ENCODE measurements at places on chromosomes 2 and 18.

- no peak for DNase-seq
Measured at GRCh38 chr2:237625777-237626176, 1.6 kb upstream of the LRRFIP1 start.

DNA sequence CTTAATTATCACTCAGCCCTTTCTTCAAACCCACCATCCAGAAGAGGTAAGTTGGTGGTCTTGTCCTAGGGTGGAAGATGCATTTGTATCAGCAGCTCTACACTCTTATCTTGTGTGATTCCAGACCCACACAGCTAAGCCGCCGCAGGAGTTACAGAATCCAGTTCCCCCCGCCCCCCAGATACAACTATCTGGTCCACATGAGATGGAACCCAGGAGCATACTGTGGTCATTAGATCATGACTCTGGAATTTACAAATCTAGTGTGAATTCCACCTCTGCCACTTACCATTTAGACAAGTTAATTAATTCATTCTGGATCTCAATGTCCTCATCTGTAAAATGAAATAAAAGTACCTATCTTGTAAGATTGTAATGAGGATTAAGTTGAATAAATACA is 486.4 kb downstream of the BCL11A start:
- DNase-seq: no peak

- no peak for DNase-seq
Measured at GRCh38 chr18:63963615-63964256, 6.1 kb upstream of the SERPINB8 start.

DNA sequence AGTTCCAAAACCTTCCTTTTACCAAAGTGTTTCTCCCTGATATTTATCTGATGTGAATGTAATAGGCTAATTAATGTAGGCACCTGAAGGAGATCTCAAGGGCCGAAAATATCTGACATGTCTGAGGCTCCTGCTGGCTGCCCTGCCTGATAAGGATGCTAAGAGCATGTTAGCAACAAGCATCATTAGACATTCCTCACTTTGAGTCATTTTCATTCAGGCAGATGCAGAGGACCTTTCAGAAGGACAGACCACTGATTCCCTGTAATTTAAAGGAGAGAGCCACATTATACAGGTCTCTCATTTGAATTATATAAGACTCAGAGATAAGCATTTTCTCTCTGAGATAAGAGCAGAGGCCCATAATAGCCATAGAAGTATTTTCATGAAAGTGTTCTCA is 222.4 kb upstream of the NCKAP5 start:
- DNase-seq: no peak

GRCh38 chr2:20661421-20662307 is 5.3 kb upstream of the GDF7 start:
- DNase-seq: peak; percentile 71

DNA sequence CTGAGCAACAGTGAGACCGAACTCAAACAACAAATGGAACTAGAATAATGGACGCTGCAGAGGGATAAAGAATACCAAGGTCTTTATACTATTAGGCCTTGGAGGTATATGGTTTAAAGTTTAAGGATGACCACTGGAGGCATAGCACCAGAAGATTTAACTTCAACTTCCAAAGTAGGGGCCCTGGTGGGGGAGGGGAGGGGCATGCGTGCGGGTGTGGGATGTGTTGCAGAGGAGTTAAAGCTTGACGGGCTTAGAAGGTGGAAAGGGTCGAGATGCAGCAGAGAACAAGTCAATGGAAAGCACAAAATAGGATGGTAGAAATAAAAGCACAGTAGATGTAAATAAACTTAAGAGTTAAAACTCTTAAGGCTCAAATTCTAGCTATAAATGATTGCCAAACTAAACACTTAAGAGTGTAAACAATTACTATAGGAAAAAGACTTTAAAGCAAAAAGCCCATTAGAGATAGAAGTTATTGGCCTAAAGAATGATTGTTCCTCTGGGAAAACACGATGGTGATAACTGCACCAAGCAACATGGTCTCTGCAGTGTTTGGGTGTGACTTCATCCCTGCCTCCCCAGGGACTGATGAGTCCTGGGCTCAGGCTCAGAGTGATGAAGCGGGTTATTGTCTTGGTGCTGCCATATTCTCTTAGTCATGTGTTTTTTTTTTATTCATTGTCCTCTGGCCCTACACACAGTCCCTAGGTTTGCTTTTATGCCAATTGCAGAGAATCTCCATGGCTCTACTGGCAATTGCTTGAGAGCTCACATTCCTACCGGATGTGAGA is 13.0 kb downstream of the RRM2 start:
- no peak for DNase-seq

GRCh38 chr2:26347286-26347865 is 787 bp upstream of the ADGRF3 start:
- no peak for DNase-seq

DNA sequence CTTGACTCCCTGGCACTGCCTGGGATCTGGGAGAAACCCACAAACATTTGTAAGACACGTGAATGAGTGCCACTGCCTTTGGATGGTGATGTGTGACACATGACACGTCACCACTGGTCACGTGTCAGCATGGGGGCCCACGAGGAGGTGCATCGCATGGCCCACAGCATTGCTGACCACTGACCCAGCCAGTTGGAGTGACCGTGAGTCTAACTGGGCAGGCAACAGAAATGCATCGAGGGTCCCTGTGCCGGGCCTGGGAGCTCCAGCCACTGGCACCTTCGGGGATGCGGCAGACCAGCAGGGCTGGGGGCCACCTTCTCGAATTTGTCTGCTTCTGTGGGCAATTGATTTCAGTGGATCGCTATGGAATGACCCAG is 121.9 kb upstream of the HDAC4 start:
- DNase-seq: no peak

GRCh38 chr2:128789776-128790455 is 471.2 kb upstream of the HS6ST1 start:
- no peak for DNase-seq

DNA sequence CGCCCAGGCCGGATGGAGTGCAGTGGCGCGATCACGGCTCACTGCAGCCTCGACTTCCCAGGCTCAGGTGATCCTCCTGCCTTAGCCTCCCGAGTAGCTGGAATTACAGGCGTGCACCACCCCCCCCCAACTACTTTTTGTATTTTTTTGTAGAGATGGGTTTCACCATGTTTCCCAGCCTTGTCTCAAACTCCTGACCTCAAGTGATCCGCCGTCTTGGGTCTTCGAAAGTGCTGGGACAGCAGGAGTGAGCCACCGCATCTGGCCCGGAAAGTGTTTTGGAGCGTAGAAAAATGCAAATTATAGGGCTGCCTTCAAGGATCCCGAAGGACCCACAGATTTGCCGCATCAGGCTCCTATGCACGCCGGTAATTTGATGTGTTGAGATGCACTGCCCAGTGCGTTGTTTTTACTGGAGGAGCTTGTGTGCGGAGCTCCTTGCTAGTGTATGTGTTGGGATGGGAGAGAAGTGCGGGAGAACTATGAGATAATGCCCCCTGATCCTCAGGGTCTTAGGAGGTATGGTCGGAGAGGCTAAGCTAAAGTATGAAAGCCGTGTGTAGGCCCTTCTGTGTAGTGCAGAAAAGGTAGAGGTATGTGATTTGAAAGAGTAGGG is 1.2 kb upstream of the CLASP1 start:
- DNase-seq: no peak

DNA sequence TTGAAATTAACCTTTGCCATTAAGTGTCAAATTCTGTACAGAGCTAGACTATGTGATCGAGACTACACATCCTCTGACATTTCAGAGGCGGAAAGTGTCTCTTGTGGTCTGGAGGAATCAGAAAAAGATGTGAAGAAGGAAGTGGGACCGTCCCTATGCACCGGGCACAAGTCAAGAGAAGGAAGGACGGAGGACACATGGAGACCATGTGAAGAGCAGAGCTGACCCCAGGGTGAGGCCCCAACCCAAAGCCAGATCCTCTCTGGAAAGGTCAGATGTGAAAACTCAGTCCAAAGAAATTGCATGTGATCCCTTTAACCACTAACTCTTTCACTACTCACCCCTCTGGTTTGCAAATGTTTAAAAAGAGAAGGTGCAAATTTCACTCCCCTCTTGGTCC is 92.4 kb downstream of the PID1 start:
- DNase-seq: no peak

GRCh38 chr18:56741685-56742084 is 90.5 kb downstream of the WDR7 start:
- DNase-seq: no peak

GRCh38 chr2:190723397-190724090 is 74.7 kb downstream of the NAB1 start:
- DNase-seq: no peak

- no peak for DNase-seq
Measured at GRCh38 chr18:8448130-8448529, 161.1 kb upstream of the RAB12 start.

GRCh38 chr2:21233194-21233593 is 109.4 kb downstream of the TDRD15 start:
- no peak for DNase-seq

DNA sequence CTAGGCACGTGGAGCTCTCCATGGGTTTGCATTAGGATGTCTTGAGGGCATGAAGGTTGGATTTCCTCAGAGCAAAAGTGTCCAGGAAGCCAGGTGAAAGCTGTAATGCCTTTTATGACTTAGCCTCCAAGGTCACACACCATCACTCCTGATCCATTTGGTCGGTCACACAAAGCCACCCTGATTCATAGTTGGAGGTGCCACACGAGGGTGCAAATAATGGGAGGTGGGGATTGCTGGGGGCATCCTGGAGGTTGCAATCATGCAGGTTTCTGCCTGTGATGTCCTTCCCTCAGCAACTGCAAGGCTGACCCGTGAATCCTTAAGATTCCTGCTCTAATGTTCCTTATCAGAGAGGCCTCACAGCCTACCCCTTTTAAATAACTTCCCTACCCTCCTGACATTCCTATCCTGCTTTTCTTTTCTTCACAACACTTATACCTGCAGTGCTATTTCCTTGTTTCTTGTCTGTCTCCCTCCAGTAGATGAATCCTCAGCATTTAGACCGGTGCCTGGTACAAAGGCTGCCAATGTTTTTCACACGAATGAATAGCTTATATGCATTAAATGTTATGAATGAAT is 97.1 kb downstream of the LIPG start:
- peak; percentile 21 for DNase-seq

GRCh38 chr2:130797493-130798435 is 39.0 kb upstream of the ARHGEF4 start:
- DNase-seq: peak; percentile 85

- no peak for DNase-seq
Measured at GRCh38 chr18:69795791-69796190, 151.9 kb downstream of the CD226 start.

DNA sequence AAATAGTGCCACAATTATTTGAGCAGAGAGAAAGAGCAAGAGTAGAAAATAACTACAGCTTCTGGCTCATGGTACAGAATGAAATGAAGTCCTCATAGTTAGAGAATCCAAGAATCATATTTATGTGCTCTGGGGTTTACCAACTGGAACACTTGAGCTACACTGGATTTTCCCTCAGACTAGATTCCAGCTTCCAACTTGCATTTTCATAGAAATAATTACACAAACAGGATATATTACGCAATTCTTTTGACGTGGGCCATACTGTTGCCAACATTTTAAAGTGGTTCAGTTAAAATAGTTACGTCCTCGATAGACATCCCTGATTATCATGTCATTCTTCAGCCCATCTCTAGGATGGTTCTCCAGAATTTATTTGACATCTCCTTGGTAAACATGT is 129.2 kb downstream of the ETAA1 start:
- DNase-seq: no peak

DNA sequence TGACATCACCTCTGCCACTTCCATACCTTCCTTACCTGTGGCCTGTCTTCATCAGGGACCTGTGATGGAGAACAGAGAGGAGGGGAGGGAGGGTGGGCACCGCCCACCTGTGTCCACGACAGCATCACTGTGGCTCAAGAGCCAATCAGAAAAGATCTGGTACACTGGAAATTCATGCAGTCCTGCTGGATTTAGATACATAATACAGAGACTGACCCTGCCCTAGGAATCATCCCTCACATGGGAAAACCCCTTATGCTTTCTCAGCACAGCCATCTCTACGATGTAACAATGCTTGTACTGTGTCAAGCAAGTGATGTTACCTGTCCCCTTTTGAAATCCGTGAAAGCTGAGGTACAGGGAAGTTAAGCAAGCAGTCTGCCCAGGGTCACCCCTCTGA is 145.6 kb upstream of the EPAS1 start:
- no peak for DNase-seq

- no peak for DNase-seq
Measured at GRCh38 chr2:74584088-74584645, 29.6 kb downstream of the DOK1 start.

DNA sequence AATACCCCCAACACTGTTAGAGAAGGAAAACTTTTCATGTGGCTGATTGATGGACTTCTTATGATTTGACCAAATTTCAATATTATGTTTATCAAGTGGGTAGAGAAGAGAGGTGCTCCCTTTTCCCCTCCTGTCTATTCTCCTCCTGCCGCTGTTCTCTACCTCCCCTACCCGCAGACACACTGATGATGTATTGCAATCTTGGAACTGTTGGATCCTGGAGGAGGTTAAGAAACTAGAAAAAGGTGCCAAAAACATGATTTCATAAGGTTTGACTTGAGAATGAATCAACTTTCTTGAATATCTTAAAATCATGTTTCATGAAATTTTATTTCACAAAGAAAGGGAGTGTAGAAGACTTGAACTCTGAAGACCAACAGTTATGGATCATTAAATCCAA is 125.8 kb downstream of the MEIS1 start:
- no peak for DNase-seq

DNA sequence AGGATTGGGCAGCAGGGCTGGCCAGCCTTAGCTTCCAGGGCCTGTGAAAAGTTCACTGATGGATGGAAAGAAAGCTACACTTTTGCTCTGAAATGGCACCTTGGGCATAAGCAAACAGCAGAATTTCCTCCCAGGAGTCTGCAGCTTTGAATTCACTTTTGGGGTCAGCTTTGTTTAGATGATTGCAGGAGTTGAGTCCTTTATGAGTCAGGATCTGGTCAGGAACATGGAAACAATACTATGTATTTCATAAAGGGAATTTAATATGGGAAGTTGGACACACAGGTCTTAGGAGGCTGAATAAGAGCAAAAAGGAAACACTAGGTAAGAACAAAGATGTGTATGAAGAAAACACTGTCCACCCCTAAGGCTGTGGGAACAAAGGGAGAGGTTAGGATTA is 345.3 kb downstream of the TSN start:
- no peak for DNase-seq

DNA sequence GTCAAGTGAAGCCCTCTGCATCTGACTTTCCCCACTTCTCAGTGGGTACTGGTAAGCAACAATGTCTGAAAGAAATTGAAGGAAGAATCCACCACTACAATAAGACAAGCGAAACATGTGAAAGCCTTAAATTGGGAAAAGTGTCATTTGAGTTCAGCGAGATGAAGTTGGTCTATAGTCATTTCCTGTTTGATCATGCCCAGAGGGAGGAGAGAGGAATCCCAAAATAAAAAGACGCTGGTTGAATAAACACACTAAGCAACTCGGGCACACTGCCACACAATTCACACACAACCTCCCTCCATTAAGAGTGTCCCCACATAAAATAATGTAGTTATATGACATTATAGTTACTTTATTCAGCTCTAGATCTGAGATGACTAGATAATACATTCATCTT is 166.1 kb downstream of the CBLN2 start:
- DNase-seq: no peak

GRCh38 chr2:233208382-233209116 is 42.9 kb upstream of the ATG16L1 start:
- DNase-seq: no peak

- DNase-seq: peak; percentile 91
Measured at GRCh38 chr2:43018179-43019024, 208.0 kb downstream of the ZFP36L2 start.

- no peak for DNase-seq
Measured at GRCh38 chr2:120626566-120626965, 109.1 kb upstream of the GLI2 start.

Data from lower leg skin (tissue), 4 donors.